ENCODE measurements at places on chromosomes 16 and 17.
A peak's percentile ranks its signal among the peaks of the same experiment; 100 is the strongest.

DNA sequence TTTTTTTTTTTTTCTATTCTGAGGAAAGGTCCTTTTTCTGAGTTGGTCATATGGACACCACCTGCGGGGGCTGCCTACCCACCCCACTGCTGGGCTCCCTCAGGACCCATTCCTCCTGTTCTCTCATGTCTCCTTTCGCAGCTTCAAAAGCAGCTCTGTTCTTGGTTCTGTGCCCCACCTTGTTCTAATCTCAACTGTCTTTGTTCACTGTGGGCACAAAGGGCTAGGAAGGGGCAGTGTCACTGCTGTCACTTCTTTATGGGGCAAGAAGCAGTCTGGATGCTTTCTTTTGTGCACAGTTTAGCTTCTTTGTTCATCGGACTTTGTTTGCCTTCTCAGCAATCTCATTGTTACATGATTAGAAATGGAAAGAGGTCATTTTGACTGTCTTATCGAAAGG is 7.1 kb downstream of the GOSR2 start:
- no peak for DNase-seq

DNA sequence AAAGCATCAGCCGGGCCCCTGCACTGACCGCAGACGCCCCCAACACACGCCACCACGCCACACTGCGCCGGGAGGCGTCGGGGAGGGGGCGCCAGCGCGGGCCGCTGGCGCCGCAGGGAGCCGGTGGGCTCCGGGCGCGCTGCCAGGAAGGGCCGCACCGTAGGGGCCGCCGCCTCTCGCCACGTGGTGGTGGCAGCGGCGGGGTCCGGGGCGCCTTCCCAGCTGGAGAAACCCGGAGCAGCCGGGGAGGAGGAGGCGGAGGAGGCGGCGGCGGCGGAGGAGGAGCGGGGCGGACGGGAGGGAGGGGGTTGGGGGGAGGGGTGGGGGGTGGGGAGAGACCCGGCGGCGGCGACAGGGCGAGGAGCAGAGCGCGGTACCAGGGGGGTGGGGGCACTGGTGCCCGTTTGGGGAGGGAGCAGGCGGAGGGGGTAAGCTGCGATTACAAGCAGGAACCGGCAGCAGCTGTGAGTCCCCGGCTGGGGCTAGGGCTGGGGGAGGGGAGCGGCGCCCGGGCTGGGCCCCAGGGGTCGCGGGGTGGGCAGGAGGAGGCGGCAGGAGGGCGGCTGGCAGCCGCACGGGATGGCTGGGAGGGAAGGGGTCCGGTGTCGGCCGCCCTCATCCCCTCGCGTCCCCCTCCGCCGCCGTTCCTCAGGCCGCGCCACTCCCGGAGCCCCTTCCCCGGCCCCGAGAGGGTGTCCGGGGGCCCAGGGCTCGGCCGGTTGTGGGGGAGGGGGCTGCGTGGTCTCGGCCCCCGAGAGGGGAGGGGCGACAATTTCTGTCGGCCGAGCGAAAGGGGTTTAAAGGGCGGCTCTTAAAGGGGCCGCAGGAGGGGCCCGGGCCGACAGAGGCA is at the start of gene TBKBP1:
TSS of gene TBKBP1 (plus strand) at position 431 of the 850 bp plus-strand sequence. CDS start 1,952 bp downstream, outside the sequence.
- DNase-seq = peak; percentile 67

- no peak for DNase-seq
These were observed 66.3 kb upstream of the ADAMTS18 start for GRCh38 chr16:77500934-77501664.

GRCh38 chr17:41492351-41492750 is 2.6 kb upstream of the KRT36 start:
- DNase-seq = peak; percentile 23

DNA sequence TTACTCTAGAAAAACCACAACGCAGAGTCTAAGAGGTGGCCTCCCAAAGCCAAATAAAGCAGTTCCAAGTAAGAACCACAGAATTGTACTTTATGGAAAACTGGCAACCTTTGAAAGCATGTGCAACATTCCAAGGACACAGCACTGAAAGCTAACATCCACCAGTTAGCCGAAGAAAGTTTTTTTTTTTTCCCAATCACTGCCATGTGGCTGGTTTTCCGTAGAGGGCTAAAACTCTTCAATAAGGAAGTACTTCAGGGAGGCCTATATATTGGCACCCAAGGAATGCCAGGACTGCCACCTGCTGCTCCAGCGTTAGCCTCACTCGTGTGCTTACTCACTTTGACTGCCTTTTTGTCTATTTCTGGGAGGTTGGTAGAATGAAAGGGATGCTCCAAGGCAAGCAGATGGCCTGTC is 25.2 kb downstream of the CEP95 start:
- DNase-seq = no peak

GRCh38 chr16:88585269-88585668 is 15.1 kb downstream of the ZC3H18 start:
- DNase-seq = no peak

DNA sequence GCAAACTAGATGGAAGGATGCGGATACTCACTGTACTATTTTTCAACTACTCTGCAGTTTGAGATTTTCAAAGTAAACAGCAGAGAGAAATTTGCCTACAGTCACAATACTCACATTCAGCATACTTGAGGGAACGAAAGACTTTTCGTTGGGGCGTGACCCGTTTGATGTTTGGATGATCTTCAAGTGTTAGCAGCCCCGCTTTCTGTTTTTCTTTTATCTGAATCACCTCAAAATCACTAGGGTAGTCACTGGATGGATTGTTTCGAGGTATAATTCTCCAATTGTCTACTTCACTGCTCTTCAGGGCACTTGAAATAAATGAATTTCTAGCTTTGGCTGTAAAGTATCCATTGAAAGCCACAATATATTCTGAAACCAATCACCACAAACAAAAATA is 17.8 kb downstream of the MBTPS1 start:
- DNase-seq = no peak

GRCh38 chr17:3532106-3532858 is 25.3 kb downstream of the TRPV3 start:
- no peak for DNase-seq

DNA sequence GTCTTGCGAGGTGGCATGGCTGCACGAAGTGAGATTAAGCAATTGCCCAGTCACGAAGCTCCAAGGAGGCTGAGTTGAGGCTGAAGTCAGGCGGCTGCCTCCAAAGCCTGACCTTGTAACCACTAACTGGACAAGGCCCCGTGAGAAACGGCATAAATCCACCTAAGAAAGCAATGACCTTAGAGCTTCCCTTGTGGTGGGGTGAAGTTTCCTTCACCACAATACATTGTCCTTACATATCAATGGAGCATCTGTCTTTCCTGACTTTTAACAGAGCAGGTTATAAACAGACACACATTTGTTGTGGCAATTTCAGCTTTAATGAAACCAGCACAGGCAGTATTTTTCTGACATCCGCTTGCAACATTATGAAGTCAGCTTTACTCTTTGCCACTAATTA is 2.5 kb upstream of the MED9 start:
- DNase-seq = no peak

GRCh38 chr17:7888184-7888920 is at the start of gene CHD3:
Gene CHD3, plus strand, starts transcription at chr17:7888789. Its CDS starts 212 bp downstream, at chr17:7889001.
- no peak for DNase-seq

- no peak for DNase-seq
These were observed 7.6 kb upstream of the AXIN1 start for GRCh38 chr16:359871-360697.

GRCh38 chr17:30275911-30276310 is 15.8 kb downstream of the BLMH start:
- DNase-seq = no peak

DNA sequence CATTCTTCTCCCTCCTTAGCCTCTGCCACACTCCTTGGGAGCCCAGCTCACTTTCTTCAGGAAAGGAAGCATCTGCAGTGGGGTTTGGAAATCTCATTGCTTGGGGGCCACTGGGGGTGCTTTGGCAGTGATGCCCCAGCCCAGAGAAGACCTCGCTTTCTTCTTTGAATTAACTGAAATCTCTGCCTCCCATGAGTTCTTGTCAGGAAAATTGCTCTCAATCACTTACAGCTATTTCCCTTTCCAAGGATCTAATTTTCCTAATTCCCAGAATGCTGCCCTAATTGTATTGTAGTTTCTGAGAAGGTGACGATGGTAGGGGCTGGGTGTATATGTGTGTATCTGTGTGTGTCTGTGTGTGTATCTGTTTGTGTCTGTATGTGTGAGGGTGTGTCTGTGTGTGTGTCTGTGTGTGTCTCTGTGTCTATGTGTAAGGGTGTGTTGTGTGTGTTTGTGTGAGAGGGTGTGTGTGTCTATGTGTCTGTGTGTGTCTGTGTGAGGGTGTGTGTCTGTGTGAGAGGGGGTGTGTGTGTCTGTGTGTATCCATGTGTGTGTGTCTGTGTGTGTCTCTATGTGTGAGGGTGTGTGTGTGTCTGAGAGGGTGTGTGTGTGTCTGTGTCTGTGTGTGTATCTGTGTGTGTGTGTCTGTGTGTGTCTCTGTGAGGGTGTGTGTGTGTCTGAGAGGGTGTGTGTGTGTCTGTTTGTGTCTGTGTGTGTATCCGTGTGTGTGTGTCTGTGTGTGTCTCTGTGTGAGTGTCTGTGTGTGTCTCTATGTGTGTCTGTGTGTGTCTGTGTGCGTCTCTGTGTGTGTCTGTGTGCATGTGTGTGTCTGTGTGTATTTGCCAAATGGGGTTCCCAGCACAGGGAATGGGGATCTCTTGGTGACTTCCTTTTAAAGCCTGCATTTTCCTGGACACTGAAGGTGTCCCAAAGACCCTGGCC is 83.5 kb upstream of the DNAJA2 start:
- no peak for DNase-seq

DNA sequence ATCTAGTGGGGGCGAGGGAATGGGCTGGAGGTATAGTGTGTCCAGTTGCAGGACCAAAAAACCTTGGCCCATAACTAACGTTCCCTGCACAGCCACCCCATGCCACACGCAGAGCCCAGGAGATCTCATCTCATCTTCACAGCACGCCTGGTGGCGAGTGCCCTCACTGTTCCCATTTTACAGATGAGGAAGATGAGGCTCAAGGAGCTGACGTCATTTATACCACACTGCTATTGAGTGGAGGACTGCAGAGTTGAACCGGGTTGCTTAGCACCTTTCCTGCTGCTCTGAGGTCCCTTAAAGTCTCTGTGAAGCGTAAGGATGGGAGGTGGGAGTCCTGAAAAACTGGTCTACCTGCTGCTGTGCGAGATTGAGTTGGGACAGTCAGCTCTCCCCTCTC is 172.5 kb downstream of the XYLT1 start:
- no peak for DNase-seq

GRCh38 chr17:82188001-82188961 is 24.4 kb downstream of the CCDC57 start:
- no peak for DNase-seq

GRCh38 chr16:27269300-27270150 is 953 bp upstream of the NSMCE1 start:
- DNase-seq = no peak

GRCh38 chr16:83198977-83199376 is 572.2 kb downstream of the CDH13 start:
- DNase-seq = no peak

DNA sequence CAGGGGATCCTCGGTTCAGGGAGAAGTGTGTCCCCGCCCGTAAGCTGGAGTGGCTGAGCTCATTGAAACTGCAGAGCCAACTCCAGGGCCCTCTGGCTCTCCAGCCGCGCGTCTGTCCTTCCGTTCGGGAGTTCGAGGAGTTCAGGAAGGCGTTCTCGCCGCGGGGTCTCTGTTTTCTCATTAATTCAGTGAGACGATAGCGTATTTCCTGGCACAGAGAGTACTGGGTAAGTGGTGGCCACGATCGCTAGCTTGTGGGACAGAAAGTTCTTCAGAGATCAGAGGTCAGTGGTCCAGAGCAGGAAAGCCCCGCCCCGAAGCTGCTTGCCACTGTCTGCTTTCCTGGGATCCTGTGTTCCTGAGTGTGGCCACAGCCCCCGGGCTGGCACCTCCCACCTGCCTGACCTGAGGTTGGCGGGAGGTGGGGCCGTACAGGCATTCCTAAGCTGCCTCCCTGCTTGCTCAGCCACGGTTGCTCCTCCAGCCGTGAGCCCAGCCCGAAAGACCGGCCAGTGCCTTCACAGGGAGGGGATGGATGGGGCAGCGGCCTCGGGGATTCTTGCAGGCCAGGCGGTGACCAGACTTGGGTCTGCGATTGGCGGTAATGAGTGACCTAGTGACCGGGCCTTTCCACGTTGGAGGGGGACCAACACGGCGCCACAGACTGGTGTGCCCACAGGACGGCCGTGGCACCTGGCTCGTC is 8.9 kb downstream of the BAIAP2 start:
- DNase-seq = no peak
